ENCODE measurements at places on chromosomes 7 and 10.

DNA sequence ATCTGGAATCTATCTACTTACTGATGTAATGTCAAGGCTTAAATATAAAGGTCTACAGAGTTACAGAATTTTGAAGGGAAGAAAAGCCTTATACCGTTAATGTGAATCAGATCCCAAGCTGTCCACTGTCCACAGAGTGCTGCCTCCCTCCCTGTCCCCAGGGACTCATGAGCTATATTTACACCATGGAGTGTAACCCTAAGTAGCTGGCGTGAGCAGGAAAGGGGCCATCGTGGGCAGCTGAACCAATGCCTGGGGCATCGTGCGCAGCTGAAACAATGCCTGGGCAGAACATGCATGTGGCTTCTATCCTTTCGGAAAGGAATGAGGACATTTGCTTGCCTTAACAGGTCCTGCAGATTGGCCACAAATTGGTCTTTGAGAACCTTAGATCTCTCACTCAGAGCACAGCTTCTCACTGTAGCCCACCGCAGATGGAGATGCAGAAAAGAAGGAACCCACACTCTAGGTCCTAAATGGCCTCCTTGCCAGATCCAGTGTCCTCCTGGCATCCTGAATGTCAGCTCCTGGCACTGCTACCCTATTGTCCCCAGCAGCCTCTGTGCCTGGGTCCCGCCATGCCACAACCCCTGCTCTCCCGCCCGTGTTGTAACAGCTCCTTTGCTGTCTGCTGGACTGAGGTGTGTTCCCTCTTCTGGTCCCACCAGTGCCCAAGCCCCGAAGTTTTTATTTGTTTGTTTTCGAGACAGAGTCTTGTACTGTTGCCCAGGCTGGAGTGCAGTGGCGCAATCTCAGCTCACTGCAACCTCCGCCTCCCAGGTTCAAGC is 30.3 kb downstream of the CCDC3 start:
- no peak for DNase-seq

DNA sequence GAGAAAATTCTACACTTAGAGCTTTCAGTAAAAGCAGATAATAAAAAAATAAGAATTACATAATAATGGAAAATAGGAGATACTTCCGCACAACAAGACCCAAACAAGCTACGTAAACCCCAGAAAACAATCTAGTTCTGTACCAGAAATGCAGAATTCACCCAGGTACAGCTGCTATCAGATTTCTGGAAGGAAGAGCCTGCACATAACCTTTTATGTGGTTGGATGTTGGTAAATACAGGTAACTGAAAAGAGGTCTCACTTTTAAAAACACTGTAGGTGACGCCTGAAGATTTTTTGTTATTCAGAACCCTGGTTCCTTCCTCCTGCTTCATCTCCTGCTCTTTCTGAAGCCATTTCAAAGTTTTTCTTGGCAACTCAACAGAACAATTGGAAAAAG is 29.9 kb downstream of the PANK1 start:
- no peak for DNase-seq

DNA sequence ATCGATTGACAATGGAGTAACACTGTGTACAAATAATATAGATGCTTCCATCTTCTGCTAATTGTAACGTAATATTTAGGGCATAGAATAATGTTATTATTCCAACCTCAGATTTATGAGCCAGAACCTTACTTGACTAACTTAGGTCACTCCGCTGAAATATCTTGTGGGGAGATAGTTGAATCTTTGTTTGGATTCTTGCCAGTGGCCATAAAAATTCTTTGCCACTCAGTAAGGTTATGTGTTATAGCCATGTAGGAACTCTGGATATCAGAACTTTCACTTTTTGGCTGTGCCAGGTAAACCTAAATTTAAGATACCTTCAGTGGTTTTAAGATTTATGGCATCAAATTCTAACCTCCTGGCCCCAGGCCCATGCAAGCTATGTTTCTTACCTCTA is 197.6 kb downstream of the WDR11 start:
- DNase-seq = no peak

GRCh38 chr10:29191674-29192073 is 97.2 kb upstream of the LYZL1 start:
- DNase-seq = no peak

DNA sequence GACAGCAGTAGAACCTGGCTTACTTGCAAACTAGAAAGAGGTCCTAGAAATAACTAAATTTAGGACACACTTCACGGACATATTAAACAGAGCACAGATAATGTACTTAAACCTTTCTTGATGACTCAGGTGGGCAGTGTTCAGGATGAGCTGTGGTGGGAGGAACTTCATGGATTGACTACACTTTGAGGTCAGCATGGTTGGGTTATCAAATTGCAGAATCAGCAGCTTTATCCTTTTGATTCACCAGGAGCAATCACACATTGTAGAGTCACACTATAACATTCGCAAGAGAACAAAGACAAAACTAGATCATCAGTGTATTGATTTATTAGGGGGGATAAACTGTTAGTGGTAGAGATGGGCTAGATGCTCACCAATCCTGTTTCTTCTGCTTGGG is 38.6 kb upstream of the AGK start:
- no peak for DNase-seq

DNA sequence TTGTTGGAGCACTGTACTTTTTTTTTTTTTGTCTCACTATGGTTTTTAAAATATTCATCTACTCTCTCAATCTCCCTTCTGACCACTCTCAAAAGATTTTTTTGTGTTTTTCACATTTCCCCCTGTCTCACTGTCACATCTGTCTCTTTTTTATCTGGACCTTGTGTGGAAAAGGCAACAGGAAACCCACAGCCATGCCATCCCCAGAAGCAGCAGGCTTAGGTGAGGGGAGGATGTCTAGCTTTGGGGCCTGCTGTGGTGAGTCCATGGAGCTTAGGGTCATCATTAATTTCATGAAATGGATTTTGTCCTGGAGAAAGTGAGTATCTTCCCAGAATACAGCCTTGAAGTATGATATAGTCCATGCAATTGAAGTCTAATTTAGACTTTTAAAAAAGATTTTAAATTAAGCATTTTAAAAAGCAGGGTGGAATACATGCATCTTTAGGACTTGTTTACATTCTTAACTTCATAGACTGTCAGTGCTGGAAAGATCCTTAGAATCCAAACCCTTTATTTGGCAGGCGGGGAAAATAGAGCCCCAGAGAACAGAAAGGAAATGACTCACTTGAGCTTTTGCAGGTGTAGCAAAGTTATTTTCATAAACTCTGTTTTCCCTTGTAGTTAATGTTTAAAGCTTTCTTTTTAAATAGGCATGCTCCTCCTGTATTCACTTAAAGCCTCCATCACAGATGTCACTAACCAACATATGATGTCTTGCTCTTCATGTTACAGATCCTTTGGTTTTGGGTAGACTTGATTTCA is 25.1 kb downstream of the MINDY4 start:
- DNase-seq = no peak

DNA sequence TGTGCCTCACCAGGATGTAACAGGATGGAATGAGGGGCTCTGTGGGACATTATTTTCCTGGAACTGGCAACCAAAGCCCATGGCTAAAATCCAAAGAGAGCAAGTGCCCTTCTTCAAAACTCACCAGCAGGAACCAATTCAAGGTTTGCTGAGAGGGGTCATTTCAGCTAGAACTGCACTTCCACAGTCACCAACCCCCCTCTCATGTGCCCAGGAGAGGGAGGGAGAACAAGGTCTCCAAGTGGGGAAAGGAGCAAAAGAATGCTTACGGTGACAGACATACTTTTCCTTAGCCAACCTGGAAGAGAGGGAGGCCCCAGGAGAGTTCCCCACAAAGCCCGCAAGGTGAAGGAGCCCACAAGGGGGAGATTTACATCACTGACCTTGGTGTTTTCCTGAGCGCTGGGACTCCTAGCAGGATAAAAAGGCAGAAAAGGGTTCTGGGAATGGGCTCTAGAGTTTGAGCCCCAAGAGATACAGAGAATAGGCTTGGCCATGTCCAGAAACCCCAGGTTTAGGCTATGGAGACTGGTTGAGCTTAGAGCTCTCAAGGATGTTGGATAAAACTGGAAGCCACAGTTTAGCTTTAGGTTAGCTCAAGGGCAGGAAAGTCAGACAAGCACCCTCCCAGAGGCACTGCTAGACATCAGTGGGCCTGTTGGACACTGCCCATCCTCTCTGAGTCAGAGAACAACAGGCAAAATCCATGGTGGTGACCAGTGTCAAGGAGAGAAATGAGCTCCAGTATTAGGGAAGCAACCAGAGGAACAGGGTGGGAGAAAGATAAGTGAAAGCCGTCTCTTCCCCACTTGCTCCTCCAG is 63.9 kb upstream of the GHITM start:
- DNase-seq = no peak

DNA sequence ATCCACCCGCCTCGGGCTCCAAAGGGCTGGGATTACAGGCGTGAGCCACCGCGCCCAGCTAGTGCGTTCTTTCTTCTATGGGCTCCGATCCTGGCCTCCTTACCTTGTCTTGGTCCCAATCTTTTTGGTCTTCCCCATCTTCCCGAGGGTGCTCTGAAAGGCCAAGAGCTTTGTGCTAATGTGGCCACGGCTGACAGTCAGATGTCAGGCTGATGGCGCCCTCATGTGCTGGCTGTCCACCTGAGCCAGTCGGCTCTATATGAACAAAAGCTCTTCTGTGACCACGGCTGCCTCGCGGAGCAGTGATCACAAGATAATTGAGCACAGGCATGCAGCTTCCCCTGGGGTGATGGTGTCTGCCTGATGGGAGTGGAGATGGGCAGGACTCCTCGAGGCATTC is 11.0 kb upstream of the AHCYL2 start:
- no peak for DNase-seq

GRCh38 chr7:73606801-73607691 is 17.3 kb downstream of the MLXIPL start:
- no peak for DNase-seq

DNA sequence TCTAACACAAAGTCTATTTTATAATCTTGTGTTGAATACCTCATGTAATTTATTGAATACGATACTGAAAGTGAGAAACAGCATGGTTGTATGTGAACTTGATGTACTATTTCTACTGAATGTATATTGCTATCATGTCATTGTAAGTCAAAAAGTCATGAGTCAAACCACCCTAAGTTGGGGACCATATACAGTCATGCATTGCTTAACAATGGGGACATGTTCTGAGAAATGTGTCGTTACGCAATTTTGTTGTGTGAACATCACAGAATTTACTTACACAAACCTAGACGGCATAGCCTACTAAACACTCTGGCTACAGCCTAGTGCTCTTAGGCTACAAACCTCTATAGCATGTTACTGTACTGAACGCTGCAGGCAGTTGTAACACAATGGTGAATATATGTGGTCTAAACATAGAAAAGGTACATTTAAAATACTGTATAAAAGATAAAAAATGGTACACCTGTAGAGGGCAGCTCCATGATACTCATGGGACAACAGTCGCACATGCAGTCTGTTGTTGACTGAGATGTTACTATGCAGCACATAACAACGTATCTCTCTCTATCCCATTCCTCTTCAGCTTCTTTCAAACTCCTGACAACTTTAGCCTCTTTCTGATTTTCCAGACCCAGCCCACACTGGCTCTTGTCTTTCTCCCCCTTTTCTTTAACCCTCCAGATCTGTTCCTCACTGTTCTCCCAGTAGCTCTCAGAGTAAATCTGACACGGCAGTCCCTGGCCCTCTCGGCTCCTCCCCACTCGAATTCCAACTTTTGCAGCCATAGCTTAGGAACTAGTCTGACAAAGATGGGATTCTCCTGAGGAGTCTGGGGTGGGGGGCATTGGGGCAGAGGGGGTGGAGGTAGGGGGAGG is 90.1 kb downstream of the SNX10 start:
- DNase-seq = no peak

DNA sequence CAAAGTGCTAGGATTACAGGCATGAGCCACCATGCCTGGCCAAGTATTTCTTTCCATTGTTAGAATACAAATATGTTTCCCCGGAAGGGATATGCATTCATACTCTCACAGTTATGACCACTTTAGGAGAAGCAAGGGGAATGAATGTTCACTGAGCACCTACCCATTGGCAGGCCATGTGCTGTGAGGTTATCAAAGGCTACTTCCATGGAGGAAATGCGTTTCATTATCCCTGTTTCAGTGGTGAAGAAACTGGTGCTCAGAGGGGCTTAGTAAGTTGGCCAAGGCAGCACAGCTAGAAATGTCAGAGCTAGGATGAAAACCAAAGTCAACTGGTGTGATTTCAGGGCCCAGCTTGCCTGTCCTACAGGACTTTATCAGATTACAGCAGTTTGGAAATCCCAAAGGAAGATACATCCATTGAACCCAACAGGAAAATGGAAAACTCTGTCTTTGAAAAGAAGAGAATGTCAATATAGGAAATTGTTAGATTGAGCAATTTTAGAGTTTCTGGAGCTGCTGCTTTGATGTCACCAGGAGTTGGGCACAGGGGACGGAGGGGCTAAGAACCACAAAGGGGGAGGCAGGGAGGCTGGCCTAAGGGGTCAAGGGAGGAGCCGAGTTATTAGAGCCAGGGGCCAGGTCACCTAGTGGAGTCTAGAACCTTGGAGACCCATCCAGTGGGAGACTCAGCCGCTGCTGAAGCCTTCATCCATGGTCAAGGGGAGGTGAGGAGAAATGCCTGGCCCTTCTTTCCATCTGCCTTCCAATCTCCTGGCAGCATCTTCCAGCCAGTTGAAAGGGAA is 319.8 kb downstream of the FRMD4A start:
- no peak for DNase-seq

DNA sequence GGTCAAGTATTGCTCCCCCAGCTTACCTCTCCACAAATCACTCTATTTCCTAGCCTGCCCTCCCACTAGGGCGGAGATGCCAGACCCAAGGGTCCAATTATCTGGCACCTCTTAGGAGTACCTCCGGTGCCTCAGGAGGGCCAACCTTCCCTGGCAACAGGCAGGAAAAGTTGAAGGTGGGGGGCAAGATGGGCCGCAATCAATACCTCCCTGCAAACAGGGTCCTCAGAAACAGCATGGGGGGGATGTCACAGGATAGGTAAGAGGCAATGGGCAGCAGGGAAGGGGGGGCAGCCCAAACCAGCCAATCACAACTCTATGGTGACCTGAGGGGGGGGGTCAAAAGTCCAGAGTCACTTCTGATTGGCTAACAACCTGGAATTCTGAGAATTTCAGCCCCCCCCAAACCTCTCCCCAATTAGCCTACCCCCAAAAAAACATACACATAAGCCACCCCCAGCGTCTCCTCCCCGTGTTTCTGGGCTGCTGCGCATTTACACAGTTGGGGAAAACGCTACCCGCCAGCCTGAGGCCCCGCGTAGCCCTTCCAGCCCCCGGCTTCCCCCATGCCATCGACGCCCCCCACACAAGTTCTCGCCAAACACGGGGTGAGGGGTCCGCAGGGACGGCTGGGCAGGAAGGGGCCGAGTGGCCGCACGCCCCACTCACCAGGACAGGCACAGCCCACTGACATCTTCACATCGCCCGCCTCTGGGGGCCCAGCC is 589 bp downstream of the LDB1 start:
- DNase-seq = peak; percentile 69

GRCh38 chr10:5076615-5077014 is 17.6 kb upstream of the AKR1C3 start:
- no peak for DNase-seq

DNA sequence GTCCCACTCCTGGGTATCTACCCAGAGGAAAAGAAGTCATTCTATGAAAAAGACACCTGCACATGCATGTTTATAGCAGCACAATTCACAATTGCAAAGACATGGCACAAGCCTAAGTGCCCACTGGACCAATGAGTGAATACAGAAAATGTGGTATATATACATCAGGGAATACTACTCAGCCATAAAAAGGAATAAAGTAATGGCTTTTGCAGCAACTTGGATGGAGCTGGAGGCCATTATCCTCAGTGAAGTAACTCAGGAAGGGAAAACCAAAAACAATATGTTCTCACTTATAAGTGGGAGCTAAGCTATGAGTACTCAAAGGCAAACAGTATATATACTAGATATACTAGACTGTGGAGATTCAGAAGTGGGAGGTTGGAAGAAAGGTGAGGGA is 53.7 kb downstream of the VKORC1L1 start:
- no peak for DNase-seq

Data from AML-193 (cell line).